Motor neuron (in vitro differentiated cells): ENCODE measurements at places on chromosomes 5 and 9. TPM values are rescaled to one million over a fixed set of nuclear protein-coding genes. Genes with fewer than 3 reads are reported as not detected.

Gene TMEM203
- total RNA-seq = 26.4 and 28.8 TPM in 2 replicates

Gene CRAT
- total RNA-seq = 17.3 and 18.9 TPM in 2 replicates

Gene GABRA6
- 0.09 TPM in 1 of 2 replicates, not detected in the other for total RNA-seq

Gene IFNE
- 1.2 and 1.5 TPM in 2 replicates for total RNA-seq

GRCh38 chr5:68242743-68243142 is 27.2 kb downstream of the PIK3R1 start:
- ATAC-seq = peak; percentile 29

- no peak for ATAC-seq
Measured at GRCh38 chr9:104658496-104659195, 35.7 kb upstream of the OR13D1 start.

- no peak for ATAC-seq
Measured at GRCh38 chr9:107597743-107598217, 108.2 kb upstream of the KLF4 start.

- no peak for ATAC-seq
Measured at GRCh38 chr5:33688526-33688925, 203.3 kb downstream of the ADAMTS12 start.

DNA sequence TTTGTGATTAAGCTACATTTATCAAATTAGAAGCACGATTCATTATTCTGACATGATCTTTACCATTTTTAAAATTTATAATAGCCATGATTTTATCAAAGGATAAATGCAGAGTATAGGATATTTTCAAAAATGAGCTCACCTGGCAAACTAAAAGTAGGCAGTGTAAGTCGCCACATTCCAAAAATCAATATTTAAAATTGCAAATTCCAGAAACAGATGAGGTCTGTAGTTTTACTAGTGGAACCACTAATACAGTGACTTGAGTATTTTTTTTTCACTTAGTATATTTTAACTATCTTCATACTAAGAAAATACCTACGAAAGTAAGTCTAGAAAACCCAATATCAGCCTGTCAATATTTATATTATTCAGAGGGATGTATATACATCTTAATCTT is 164.2 kb downstream of the PDE4D start:
- ATAC-seq = no peak

DNA sequence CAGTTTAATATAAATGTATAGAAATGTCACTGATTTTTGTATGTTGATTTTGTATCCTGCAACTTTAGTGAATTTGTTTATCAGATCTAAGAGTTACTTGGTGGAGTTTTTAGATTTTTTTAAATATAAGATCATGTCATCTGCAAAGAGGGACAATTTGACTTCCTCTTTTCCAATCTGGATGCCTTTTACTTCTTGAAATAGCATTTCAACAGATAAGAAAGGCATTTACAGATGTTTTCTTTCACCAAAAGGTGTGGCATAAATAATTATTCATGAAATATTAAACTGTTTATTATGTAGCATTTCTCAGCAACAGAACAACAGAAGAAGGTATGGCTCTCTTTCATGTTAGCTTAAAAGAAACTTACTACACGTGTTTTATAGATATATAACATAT is 34.9 kb upstream of the NIPBL start:
- no peak for ATAC-seq

DNA sequence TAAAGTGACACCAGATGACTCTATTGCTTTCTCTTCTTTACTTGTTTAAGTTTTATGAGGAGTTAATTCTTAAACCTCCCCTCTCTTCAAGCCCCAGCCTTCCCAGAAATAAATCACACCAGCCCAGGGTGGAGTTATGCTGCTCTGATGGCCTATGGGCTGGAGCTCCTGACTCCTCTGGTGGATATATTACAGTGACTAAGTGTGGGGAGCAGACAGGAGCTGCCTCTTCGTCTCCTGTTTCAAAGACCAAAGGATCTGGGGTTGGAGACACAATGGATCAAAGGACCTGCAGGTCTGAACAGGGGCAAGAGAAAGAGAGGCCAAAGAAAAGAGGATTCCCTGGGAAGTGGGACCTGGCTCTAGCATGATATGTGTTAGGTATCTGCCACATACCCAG is 312.0 kb upstream of the MSX2 start:
- no peak for ATAC-seq

DNA sequence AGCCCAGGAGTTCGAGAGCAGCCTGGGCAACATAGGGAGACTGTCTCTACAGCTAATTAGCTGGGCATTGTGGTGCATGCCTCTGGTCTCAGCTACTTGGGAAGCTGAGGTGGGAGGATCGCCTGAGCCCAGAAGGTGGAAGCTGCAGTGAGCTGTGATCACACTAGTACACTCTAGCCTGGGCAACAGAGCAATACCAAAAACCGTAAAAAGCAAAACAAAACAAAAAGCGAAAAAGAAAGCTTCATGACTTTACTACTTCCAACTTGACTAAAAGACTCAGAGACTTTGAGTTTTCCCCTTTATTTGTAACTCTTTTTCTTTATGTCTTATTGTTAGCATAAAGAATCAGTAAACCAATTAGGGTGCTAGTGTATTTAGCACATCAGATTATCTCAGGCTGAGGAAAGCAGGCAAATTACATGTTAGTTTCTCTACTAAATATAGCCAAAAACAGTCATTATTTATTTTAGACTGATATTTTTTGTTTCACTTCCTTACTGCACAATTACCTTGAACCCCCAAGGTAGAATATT is 5.4 kb downstream of the RAD17 start:
- no peak for ATAC-seq

DNA sequence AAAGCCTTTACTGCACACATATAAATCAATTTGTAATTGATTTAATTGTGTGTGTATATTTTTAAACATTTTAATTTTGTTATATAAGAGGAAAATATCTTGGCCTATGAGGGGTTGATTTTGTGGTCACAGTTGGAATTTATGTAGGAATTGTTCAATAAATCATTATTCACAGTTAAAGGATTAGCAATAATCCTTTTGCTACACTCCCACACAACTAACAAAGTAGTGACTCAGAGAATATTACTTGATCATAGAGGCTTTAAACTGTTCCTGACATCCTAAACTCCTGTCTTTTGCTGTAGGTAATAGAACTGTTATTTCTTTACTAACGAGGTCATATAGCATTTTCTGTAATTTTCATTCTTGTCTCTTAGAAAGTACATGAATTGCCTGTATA is 95.5 kb downstream of the ZCCHC7 start:
- ATAC-seq = no peak
